Caudate nucleus (tissue), 63 donors: ENCODE measurements at places on chromosomes 7 and 10.

- no peak for DNase-seq
Measured at GRCh38 chr10:88793712-88794299, 8.7 kb upstream of the LIPM start.

- no peak for DNase-seq
Measured at GRCh38 chr7:13687500-13687899, 302.0 kb downstream of the ETV1 start.

GRCh38 chr7:27647046-27647445 lies 15.6 kb downstream of the HIBADH start:
- DNase-seq = no peak

DNA sequence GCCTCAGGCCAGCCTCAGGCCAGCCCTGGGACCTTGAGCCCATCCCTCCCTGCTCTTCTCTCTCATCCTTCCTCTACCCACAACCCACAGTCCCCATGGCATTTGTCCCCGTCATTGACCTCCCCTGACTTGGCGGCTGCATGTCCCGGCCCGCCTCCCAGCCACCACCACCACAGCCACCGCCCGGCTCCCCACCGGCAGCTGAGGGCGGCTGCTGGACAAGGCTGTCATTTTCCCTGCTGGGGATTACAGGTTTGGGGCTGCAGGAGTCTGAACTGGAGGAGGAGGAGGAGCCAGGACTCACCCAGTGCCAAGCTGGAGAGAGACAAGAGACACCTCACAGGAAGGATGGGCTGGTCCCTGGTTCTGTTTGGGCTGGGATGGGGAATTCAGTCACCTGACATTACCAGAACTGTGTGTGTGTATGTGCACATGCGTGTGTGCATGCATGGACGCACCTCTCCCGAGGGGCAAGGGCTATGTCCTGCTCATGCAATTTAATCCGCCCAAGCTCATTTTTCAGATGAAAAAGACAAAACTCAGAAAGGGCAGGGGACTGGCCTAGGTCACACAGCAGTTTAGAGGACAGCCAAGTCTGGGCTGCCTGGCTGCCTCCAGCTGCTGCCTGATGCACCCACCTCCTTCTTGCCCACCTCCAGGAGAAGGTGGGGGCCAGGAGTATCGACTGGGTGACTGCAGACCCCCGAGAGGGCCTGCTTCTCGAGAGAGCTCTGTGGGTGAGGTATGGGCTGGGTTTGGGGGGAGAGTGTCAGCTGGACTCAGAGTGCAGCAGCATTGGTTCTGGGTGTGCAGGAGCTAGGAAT lies 113.1 kb downstream of the ZMIZ1 start:
- DNase-seq = no peak

DNA sequence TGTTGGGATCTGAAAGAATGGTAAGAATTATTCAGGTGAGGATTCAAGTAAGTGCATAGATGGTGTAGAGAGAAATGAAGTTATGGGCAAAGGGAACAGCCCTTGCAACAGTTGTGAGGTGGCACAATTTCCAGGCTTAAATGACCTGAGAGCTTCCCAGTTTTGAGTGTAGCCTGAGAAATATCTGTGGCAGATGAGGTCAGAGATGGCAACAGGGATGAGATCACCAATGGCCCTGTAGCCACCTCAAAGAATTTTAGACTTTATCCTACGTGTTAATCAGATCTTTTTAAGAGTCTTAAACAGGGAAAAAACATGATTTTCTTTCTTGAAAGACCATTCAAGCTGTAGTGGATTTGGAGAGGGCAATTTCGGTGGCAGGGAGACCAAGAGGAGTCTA lies 1.9 kb upstream of the NRF1 start:
- no peak for DNase-seq

- DNase-seq = no peak
Measured at GRCh38 chr7:31640381-31640780, 46.6 kb upstream of the PPP1R17 start.

GRCh38 chr10:99372546-99373271 lies 43.6 kb downstream of the CNNM1 start:
- no peak for DNase-seq

GRCh38 chr10:128912568-128913311 lies 554.3 kb upstream of the MGMT start:
- peak; percentile 40 for DNase-seq

- no peak for DNase-seq
Measured at GRCh38 chr7:151377406-151377805, 32.4 kb downstream of the WDR86 start.
